ENCODE measurements at places on chromosomes 2 and 18.
A peak's percentile ranks its signal among the peaks of the same experiment; 100 is the strongest.

GRCh38 chr2:237885931-237886684 is 26.7 kb downstream of the RAMP1 start:
- DNase-seq = no peak

DNA sequence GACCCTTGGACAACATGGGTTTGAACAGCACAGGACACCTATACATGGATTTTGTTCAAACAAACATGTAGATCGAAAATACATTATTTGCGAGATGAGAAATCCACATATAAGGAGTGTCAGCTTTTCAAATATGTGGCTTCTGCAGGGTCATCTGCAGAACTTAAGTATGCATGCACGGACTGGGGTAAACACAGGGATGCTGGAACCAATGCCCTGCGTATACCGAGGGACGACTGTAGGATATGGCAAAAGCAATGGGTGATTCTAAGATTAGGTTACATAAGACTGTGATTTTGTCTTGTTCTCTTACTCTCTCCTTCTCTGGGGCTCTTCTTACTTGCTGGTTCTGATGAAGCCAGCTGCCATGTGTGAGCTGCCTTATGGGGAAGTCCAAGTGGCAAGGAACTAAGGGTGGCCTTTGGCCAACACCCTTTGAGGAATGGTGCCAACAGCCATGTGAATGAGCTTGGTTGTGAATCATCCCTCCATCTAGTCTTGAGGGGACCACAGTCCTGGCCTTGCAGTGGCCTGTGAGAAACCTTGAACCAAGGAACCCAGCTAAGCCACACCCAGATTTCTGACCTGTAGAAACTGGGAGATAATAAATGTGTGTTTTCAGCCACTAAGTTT is 66.5 kb downstream of the EVA1A start:
- DNase-seq = no peak

GRCh38 chr2:7027956-7028655 is 110.9 kb downstream of the RNF144A start:
- no peak for DNase-seq

GRCh38 chr2:12169721-12170120 is 423.3 kb downstream of the LPIN1 start:
- peak; percentile 76 for DNase-seq

GRCh38 chr2:170189757-170190156 is 11.8 kb downstream of the MYO3B start:
- DNase-seq = no peak

- no peak for DNase-seq
These were observed 15.0 kb upstream of the IL1A start for GRCh38 chr2:112798979-112799975.

- no peak for DNase-seq
These were observed 49.8 kb downstream of the MSH2 start for GRCh38 chr2:47452761-47453160.
